ENCODE measurements at places on chromosomes 11 and 22. TPM values are rescaled to one million over a fixed set of nuclear protein-coding genes. Genes with fewer than 3 reads are reported as not detected.

Gene CBLIF
- 0.32 TPM for polyA plus RNA-seq

DNA sequence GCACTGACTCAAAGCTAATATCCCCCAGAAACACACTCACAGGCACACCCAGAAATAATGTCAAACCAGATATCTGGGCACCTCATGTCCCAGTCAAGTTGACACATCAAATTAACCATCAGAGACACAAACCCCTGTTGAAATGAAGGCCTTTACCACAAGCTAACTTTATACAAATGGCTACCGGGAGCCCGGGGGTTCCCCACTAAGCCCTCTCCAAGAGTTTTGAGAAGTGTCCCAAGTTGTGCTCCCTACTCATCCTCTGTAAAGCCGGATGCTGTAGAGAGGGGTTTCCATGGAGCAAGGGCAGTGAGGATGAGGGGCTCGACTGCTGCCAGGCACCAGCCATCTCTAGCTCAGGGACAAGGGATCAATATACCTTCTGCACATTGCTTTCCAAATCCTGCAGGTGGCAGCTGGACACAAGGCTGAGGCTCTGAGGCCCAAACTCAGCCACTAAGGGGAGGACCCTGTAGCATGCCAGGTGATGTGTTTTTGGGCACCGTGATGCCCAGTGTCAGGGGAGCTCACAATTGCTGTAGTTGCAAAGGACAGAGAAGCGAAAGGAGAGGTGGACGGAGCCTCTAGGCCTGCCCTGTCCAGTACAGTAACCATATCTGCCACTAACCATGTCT lies 145.7 kb downstream of the TTC17 start:
- no peak for DNase-seq

Gene CTSD
- 195 TPM for polyA plus RNA-seq

Gene ZNF70
- 5.9 TPM for polyA plus RNA-seq

Gene MPZL3
- 6.8 TPM for polyA plus RNA-seq

Gene NARS2
- polyA plus RNA-seq: 41.6 TPM

DNA sequence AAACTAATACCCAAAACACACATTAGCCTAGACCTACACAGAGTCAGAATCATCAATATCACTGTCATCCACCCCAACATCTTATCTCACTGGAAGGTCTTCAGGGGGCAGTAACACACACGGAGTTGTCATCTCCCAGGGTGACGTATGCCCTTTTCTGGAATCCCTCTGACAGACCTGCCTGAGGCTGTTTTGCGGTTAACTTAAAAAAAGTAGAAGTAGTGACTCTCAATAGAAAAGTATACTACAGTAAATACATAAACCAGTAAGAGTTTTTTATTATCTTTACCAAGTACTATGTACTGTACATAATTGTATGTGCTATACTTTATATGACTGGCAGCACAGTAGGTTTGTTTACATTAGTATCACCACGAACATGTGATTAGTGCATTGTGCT lies 80.5 kb downstream of the PGR start:
- DNase-seq: no peak

Gene PNPLA5
- polyA plus RNA-seq: 0.18 TPM

- no peak for DNase-seq
Observed at GRCh38 chr11:68505596-68505995, 45.0 kb downstream of the PPP6R3 start.

DNA sequence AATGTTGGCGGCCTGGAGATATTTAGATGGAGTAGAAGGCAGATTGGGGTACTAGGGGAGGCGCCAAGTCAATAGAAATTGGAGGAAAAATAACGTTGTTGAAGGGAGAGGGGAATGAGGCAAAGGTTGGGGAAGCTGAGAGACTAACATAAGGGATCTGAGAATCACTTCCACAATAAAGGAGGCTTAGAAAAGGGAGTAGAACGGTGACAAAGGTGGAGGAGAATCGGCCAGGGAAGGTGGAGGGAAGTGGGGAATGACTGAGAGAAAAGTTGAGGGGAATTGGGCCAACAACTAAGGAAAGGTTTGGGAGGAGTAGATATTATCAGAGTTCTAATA lies 510 bp downstream of the PPME1 start:
- no peak for DNase-seq

Gene OR8G1
- polyA plus RNA-seq: not detected

DNA sequence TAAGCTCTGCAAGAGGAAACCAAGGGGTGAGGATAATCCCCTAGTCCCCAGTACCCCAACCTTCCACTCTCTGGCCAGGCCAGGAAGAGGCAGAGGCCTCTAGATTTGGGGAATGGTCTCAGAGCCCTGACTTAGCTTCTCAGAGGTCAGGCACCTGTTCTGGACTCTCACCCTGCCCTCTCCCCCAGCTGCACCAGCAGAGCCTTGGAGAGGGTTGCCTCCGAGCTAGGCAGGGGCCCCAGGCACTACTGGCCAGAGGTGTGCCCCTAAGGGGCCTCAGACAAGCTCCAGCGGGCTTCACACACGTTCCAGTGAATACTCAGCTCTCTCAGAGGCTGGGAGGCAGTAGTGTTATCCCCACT lies 8.0 kb downstream of the FREY1 start:
- no peak for DNase-seq

Gene SLC25A45
- polyA plus RNA-seq: 5.5 TPM

GRCh38 chr11:100592619-100593260 lies 94.3 kb upstream of the ARHGAP42 start:
- no peak for DNase-seq

Gene IGLL5
- polyA plus RNA-seq: 0.34 TPM

Gene MS4A1
- polyA plus RNA-seq: 0.31 TPM

- DNase-seq: no peak
Observed at GRCh38 chr11:1272531-1272930, 36.9 kb downstream of the TOLLIP start.

DNA sequence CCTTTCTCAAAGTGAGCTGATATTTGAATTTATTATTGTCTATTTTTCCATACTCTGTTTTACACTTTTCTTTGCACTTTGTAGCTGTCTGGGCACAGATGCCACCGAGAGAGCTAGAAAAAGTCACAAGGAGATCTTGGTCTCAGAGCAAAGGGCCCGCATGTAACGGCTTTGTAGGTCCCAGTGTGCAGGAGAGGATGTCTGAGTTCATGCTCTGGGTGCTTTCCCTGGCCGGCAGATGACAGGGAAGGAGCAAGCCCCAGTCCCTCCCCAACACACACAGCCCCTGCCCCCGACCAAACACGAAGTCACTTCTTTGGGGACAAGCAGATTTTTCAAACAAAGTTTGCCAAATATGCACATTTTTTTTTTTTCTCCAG lies 55.8 kb downstream of the SMIM38 start:
- no peak for DNase-seq

DNA sequence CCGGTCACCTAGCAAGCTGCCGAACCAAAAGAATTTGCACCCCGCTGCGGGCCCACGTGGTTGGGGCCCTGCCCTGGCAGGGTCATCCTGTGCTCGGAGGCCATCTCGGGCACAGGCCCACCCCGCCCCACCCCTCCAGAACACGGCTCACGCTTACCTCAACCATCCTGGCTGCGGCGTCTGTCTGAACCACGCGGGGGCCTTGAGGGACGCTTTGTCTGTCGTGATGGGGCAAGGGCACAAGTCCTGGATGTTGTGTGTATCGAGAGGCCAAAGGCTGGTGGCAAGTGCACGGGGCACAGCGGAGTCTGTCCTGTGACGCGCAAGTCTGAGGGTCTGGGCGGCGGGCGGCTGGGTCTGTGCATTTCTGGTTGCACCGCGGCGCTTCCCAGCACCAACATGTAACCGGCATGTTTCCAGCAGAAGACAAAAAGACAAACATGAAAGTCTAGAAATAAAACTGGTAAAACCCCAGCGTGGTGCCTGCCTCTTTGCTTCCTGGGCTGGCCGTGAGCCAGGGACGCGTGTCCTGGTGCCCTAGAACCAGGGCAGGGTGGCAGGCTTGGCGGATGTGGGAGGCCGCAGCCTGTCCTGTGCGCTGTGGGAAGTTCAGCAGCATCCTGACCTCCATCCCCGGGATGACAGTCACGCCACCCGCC lies 13.2 kb downstream of the CCND1 start:
- DNase-seq: no peak

GRCh38 chr11:2097356-2097997 lies 41.7 kb downstream of the IGF2 start:
- DNase-seq: peak; percentile 53

- no peak for DNase-seq
Observed at GRCh38 chr11:85953491-85954143, 98.4 kb downstream of the CCDC83 start.

GRCh38 chr11:128882451-128882850 lies 8.7 kb upstream of the KCNJ5 start:
- no peak for DNase-seq

- DNase-seq: no peak
Observed at GRCh38 chr11:11640152-11640551, 18.3 kb upstream of the GALNT18 start.

Gene HSPA8
- polyA plus RNA-seq: 1,438 TPM

DNA sequence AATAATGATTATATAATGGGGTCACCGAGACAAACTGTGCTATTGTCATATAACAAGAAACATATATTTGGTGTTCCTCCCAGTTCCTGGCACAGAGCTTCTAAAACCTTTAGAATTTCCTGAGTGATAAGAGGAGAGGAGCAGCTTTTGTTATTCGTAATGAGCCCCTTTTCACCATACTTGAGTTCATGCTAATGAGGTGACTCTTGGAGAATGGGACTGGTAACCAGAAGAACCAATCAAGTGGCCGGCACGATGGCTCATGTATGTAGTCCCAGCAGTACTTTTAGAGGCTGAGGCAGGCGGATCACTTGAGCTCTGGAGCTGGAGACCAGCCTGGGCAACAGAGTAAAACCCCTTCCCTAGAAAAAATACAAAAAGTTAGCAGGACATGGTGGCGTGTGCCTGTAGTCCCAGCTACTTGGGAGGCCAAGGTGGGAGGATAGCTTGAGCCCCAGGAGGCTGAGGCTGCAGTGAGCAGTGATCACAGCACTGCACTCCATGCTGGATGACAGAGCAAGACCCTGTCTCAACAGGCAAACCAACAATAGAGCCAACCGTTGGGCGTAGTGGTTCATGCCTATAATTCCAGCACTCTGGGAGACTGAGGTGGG lies 62.7 kb upstream of the FTH1 start:
- DNase-seq: no peak

DNA sequence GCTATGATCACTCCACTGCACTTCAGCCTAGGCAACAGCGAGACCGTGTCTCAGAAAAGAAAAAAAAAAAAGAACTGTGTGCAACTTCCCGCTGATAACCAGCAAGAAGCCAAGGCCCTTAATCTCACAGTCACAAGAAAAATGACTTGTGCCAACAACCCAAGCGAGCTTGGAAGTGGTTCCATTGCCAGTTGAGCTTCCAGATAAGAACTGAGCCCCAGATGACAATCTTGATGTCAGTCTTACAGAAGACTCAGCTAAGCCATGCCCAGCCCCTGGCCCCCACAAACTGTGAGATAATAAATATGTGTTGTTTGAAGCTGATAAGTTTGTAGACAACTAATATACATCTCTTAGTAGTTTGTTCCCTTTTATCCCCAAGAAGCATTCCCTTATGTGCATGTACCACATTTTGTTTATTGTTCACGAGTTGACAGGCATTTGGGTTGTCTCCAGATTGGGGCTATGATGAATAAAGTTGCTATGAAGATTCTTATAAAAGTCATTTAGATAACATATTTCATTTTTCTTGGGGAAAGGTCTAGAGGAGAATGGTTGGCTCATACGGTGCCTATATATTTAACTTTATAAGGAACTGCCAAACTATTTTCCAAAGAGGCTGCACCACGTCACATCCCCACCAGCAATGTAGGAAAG lies 85.9 kb downstream of the TIMP3 start:
- no peak for DNase-seq

- no peak for DNase-seq
Observed at GRCh38 chr22:49838771-49839717, 11.4 kb upstream of the BRD1 start.

- DNase-seq: no peak
Observed at GRCh38 chr11:79541466-79541865, 100.6 kb upstream of the TENM4 start.

GRCh38 chr11:126863294-126863997 lies 137.1 kb downstream of the KIRREL3 start:
- DNase-seq: no peak

GRCh38 chr11:126140926-126141280 lies 70.5 kb downstream of the RPUSD4 start:
- no peak for DNase-seq

DNA sequence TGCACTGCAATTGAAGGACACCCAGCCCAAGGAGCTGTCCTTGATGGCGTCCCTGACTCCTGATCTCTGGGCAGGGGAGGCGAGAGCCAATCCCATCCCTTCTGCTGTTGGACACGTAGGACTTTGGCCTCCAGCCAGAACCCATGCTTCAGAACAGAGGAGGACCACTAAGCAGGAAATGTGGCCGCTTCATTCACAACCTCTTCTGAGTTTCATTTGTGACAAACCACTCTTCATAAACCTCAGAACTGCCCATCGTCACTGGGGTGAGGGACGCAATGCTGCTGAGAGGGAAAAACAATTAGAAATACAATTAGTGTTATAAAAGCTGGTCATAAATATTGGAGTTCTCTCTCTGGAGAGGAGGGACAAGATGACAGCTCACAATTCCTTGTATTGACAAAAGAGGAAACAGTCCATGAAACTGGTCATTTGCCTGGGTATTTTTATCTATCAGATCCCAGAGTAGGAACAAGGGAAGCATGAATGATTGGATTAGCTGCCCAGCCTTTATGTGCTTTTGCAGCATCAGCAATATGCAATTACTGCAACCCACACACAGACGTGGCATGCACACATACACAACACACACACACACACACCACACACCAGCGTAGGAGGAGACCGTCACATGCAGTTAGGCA lies 216.5 kb upstream of the CADM1 start:
- no peak for DNase-seq

GRCh38 chr11:59224351-59224928 lies 11.7 kb upstream of the MPEG1 start:
- peak; percentile 43 for DNase-seq

Data from renal cortex interstitium (tissue), 15 donors.